Stimulated activated CD4-positive, alpha-beta T cell treated with anti-CD3 and anti-CD28 coated beads, Interleukin-15, amount 100 ng/mL, for 1 hour (primary cell): ENCODE measurements at places on chromosomes 1 and 21.

DNA sequence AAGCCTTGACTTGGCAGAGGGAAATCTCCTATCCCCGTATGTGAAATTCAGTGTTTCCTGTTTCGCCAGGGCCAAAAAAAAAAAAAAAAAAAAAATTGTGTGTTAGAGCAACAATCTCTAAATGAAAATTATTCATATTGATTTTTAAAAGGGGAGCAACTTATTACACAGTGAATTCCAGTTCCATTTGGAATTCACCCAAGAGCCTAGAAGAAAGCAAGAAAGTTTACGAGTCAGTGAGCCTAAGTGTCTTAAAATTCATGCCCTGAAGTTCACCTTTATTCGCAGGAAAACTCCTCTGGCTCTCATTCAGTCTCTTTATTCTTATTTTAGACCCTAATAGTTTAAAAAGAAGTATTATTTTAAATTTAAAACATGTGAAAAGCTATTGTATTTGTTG lies 42.1 kb upstream of the HUNK start:
- DNase-seq = no peak

DNA sequence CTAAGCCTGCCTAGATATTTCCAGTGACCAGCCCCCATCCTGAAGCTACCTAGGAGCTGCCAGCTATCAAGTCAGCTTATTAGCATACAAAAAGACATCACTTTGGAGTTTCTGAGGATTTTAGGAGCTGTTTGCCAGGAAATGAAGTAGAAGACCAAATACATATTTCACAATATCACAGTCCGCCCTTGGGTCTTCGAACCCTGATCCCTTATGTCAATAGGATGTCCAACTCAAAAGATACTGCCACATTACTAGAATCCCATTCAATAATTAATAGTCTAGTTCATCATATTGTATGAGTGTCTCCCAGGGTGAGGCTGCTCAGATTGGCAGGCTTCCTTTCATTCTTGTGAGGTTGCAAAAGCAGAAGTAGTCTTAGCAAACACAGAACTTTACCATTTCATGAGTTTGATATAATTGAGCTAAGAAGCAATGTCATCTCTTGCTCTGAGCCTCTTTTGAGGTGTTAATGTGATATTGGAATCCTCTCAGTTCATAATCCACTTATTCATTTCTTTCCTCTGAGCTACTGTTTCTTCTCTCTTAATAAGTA lies 13.6 kb downstream of the IPO9 start:
- no peak for DNase-seq

DNA sequence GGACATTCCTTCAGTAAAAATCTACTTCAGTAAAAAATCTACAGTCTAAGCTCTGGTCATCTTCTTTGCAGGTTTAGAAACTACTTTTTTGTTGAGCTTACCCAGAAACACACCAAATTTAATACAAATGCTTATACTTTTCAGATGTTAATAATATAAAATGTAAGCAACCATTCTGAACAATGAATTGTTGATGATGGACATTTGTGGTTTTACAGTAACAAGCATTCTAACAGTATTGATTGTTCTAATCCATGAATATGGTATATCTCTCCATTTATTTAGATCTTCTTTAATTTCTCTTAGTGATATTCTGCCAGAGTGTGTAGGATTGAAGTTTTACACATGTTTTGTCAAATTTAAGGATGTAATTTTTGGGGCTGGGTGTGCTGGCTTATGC lies 27.0 kb upstream of the SRSF10 start:
- DNase-seq = no peak

GRCh38 chr1:203769505-203770343 lies 4.7 kb downstream of the LAX1 start:
- no peak for DNase-seq

GRCh38 chr1:215583185-215583749 lies 16.2 kb downstream of the KCTD3 start:
- no peak for DNase-seq

DNA sequence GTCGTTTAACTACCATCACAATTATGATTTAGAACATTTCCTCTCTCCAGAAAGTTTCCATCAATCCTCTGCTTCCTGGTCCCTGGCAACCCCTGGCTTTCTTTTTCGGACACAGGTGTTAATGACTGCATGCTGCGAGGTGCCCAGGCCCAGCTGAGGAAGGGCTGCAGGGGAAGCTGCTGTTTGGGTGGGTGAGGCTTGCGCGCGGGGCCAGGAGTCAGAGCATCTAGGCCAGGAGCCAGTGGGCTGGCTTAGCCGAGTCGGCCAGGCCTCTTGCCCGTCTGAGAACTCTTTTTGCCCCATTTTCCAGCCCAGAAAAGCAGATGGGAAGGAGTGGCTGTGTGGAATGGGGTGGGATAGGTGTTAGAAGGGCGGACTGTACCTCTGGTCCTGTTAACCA lies 51.5 kb downstream of the NAV1 start:
- DNase-seq = no peak

DNA sequence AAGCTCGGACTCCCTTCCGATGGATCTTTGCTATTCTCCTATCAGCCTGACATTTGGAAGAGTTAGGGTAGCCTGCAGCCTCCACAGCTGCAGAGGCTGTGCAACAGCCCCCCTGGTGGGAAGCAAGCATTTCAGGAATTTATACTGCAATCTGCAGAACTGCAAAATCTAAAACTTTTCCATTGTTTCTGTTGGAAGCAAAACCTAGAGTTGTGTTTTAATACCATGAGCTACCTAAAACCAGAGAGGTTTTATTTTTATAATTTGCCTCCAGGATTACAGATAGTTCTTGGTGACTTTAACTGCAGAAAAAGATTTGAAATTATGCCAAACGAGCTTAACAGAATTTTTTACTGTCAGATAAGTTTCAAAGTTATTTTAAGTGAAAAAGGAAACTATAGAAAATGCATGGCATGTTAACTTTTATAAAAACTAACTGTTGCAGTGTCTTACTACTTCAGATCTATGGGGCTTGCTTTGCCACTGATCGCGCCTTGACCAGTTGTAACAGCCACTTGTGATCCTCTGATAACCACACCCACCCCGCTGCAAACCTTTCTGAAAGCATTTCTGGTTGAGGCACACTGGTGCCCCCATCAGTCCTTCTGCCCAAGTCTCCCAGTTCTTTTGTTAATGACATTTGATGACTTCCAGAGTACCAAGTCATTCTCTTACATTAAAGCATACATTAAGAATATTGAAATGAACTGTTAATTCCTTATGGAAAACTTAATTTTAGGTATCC lies 64.8 kb downstream of the PRDM2 start:
- no peak for DNase-seq

DNA sequence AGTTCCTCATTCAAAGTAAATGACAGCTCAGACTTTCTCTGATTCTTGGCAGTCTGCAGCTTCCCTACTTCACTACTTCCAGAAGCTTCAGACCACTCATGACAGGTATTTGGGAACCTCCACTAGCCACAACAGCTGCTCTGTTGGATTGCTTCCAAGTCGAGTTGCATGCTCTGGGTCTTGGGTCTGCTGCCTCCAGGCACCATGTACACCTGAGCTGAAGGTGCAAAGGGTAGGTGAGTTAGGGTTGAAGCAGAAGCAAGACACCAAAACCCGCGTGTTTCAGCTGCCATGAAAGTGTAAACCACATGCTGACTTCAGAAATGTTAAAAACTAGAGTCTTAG lies 62.7 kb downstream of the ZNF684 start:
- DNase-seq = no peak
